ENCODE measurements at places on chromosomes 5 and 9. TPM values are rescaled to one million over a fixed set of nuclear protein-coding genes. Genes with fewer than 3 reads are reported as not detected.

DNA sequence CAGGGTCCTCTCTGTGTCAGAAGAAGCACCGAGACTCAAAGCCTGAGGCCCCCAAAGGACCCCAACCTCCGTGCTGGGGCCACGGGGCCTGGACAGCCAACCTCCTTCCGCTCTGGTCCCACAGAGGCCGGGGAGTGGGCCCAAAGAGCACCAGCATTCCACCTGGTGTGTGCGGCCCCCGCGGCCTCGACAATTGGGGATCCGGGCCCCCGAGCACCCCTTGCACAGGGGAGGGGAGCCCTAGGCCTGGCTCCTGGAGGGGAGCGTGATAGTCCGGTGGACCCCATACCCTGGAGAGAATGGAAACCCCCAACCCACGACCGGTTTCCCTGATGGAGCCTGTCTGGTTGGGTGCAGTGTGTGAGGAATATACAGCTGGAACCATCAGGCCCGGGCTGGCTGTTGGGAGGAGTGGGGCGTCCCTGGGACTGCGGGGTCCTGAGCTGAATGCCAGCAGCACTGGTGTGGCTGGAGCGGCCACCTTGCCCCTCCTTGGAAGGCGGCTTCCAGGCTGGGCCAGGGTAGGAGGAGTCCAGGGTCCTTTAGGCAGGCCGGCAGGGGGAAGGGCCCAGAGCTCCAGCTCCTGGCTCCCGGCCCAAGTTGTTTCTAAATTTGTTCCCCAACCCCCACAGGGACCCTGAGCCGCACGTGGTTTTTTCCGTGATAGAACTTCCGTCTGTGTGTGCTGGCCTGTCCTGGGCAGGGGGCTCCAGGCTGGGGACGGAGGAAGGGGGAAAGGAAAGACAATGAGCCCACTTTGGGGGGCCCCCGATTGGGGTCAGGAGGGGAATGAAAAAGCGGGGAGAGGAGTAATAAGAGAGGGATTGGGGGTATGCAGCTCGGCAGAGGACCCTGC lies 825 bp upstream of the TOR4A start:
- DNase-seq, result no peak

DNA sequence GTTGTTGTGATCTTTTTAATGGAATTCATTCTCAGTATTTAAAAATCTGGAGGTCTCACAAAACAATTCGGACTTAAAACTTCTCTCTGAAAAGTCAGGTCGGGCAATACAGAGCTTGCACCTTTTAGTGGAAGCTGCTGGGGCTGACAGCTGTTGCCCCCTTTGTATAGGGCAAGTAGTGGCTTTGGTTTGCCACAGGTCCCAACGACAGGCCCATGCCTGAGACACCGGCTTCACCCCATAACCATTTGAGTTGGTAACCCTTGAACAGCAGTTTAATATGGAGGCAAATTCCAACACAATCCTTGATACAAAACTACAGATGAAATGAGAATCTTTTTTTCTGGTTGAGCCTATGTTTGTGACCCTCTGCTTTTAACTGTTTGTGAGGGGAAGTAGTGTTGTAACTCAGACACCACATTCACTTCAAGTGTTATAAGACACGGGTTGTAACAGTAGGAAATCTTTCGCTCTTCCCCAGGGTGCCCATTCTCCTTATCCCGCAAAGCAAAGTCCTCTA lies 752 bp upstream of the GLRX start:
- DNase-seq, result no peak

GRCh38 chr9:114804505-114804904 lies 1.3 kb downstream of the TNFSF15 start:
- peak; percentile 38 for DNase-seq

DNA sequence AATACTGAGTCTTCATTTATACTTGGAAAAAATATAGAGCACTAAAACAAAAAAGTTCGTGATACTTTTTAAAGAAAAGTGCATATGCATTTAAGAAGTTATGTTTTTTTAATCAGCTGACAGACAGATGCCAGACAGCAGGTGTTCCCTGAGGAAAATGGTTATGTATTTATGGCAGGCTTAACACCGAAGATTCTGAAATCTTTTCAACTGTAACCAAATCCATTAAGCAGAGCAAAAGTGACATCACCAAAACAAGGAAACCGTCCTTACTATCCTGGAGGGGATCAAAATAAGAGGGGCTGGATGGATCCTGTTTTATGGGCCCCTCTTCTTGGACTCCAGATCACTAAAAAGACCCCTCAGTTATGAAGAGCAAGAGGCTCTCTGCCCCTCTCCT lies 404.9 kb upstream of the ADAMTS16 start:
- DNase-seq, result no peak

GRCh38 chr5:97135868-97136267 lies 6.5 kb downstream of the LIX1 start:
- no peak for DNase-seq

GRCh38 chr5:90015584-90016018 lies 394.0 kb downstream of the CETN3 start:
- DNase-seq, result no peak

DNA sequence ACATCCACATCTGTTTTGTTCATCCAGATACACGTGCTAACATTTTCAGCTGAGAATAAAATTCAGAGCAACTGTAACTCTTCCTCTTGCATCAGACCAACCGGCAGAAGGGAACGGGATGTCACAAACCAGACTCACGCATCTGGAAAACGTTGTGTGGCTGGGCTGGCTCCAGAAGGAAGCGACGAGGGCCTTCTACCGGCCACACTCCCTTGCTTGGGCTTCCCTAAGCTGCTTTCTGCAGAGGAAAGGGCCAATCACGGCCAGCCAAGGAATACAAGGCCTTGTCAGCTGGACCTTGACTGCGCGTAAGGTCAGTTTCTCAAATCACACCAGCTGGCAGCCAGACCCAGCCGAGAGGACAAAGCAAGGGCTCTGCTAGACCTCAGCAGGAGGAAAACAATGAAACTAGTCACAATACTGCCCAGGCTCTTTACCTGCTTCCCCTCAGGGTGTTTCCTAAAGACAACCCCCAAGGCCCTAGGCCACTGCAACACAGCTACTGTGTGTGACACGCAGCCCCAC lies 106.1 kb downstream of the THBS4 start:
- DNase-seq, result no peak

DNA sequence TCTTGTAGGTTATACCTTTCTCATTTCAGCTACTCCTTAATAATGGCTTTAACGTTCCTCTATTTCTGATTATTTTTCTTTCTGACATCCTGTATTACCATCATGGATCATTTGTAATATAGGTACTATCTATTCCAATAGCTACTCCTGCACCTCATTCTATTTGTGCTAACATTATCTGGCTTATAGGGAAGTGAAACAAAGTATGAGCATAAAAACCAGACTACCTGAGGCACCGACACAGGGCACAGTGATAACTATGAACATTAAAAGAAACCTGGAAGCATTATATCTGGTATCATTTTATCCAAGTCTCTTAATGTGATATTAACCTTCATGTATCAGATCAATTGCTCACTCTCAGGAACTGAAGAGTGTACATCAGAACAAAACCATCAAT lies 407.3 kb downstream of the DMRT2 start:
- DNase-seq, result no peak

DNA sequence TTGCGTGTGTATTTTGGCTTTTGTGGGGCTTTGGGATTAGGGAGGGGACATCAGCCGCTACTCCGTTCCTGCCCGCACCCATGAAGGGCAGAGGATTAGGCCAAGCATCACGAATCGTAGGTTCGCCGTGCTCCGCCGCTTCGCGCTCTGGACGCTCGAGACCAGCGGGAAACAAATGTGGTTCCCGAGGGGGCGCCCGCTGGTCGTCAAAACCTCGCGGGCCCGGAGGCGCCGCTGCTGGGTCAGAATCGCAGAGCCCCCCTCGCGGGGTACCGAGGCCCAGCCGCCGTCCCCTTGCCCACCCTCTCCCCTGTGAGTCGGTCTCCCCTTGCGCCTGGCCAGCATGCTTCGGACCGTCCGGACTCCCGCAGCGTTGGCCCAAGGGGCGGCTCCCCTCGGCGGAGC lies 2.3 kb upstream of the PAX5 start:
- DNase-seq, result no peak

DNA sequence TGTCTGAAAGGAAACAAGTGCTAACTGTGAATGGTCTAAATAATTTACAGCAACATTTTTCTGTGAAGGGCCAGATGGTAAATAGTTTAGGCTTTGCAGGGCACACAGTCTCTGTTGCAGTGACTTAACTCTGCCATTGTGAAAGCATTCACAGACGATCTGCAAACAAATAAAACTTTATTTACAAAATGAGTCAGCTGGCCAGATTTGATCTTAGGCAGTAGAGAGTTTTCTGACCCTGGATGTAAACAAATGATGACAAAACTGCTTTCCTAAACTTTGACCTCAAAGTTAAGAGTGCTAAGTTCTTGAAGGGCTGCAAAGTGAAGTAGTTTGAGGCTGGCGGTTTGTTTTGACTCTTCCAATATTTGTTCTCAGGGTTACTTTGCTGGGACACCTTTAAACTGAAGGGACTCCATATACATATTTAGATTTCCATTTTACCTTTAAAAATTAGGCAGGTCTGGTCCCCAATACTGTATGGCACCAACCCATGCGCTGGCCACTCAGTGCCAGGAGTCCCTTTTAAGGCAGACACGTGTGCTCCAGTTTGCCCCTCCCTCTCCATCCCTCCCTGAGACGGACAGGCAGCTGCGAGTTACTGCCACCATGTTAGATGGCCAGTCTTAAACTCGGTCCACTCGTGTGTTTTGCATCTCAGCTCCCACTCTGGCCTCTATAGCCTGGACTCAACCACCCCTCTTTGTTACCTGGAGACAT lies 4.0 kb upstream of the ADAMTS16 start:
- no peak for DNase-seq

GRCh38 chr9:120531683-120532300 lies 48.2 kb downstream of the CDK5RAP2 start:
- no peak for DNase-seq

DNA sequence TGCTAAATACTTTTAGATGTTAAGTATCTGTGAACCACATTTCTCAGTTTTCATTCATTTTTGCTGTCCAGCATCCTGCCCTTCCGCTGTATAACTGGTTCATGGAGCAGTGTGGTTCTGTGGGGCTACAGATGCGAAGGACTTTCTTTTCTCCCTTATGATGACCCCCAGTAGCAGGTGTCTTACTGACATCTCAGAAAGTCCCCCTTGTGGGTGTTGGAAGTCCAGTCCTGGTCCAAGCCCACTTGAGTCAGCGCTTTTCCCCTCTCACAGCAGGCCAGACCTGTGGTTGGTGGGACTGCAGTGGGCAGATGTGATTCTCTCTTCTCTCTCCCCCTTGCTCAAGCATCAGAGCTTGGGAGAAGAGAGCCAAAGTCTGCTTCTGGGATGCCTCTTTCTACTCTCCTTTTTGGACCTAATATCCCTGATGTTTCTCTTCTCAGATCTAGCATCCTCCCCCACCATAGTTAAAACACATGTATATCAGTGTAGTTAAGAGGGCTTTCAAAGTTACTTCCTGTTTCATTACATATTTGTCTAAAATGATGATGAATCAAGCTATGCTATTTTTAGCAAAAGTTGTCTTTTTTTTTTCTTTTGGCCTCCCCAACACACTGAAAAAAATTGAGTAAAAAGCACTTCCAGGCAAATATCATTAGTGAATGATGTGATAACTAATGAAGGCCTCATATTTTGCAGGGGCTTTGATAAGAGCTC lies 119.5 kb upstream of the ZNF618 start:
- no peak for DNase-seq

DNA sequence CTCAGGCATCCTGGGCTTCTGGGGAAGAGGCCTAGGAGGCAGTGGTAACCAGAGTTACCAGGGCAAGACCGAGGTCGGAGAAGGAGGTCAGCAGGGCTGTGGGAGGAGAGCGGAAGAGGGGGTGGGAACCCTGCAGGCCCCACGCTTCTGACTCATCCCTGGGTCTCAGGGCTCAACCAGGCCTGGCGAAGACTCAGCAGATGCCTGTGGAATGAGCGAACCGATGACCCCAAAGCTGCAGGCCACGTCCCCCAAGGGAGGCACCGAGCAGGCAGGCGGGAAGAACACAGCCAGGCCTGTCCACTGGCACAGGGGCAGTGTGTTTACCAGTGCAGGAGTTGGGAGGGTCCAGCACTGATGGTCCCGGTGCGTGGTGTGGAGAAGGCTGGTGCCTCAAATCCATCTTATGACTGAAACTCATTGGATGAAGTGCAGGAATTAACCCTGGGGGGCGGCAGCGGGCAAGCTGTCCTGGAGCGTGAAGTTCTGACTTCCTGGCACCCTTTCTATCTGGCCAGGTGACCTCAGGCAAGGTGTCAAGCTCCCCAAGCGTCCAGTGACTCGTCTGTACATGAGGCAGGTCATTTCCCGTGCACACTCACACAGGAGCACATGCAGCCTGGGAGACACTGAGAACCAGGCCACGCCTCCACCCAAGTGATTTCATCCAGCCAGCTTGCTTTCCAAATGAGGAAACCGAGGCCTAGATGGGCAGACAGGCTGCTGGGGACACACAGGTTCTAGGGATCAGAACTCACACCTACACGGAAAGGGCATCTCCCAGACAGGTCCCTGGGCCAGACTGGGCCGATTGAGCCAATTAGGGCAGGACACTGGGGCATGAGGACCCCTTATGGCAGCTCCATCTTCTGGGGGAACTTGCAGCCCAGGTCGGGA lies 69.1 kb downstream of the ADAMTS2 start:
- peak; percentile 93 for DNase-seq

GRCh38 chr5:157484768-157485167 lies 24.8 kb downstream of the NIPAL4 start:
- DNase-seq, result no peak

DNA sequence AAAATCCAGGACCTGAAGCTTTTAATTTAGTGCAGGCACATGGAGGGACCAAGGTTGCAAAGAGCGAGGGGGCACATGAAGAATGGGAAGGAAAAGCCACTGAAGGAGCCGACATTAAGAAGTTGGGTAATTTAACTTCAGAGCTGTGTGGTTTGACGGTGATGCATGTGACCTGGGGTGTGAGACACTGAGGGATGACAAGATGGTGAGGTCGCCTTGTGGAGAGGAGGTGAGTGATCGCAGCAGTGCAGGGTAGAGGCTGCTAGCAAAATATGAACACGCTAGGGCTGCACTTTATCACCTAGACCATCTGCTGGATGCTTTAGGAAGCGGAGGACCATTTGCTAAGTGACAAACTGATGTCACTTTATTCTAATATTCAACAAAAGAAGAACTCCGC lies 339.0 kb upstream of the KIF2A start:
- DNase-seq, result no peak

- no peak for DNase-seq
Observed at GRCh38 chr9:99259231-99259918, 37.3 kb downstream of the SEC61B start.

Gene UBE2QL1
- not detected for polyA plus RNA-seq

Gene SPINK6
- not detected for polyA plus RNA-seq

Gene GABRP
- not detected for polyA plus RNA-seq

Data from AG04450 (cell line).